DND-41 (cell line): ENCODE measurements at places on chromosomes 3 and 15.
A peak's percentile ranks its signal among the peaks of the same experiment; 100 is the strongest.

GRCh38 chr3:51559411-51559888, 20.9 kb downstream of the RAD54L2 start:
- DNase-seq = no peak

GRCh38 chr3:194486540-194487288, at the start of gene ATP13A3:
Gene ATP13A3, minus strand, starts transcription at chr3:194487002. Its CDS starts 24,812 bp downstream, at chr3:194462190.
- peak; percentile 90 for DNase-seq

GRCh38 chr3:77800893-77801292, 761.0 kb downstream of the ROBO2 start:
- DNase-seq = no peak

DNA sequence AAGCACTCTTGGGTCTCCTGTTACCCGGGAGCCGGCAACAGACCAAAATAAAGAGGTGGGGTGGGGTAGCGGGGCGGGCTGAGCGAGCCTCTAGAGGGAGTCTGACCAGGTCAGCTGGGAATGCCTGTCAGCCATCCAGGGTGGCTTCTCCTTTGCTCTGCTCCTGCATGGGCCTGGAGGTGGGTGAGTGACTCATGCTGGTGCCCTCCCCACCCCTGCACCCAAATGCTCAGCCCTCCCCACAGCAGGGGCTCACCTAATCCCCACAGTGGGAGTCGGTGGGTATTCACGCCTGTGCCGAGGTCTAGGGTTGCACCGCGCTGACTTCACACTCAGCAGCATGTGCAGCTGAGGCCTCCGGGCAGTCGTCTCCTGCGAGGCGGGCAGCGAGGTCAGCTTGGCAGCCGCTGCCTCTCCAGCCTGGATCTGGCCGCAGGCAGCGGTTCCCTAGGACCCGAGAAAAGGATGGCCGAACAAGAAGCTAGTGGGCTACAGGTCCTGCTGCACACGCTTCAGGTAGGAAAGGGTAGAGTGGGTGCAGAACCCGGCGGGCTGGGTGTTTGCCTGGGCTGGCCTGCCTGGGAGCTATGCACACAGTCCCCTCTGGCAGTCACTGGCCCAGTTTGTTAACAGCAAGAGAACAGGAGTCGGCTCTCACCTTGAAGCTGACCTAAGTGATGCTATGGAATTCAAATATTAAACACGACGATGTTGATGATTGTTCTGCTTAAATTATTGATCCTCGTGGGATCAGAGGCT, at the start of gene AGBL1:
Gene AGBL1, plus strand, starts transcription at position 364 of the 759 bp plus-strand sequence.
- DNase-seq = no peak

DNA sequence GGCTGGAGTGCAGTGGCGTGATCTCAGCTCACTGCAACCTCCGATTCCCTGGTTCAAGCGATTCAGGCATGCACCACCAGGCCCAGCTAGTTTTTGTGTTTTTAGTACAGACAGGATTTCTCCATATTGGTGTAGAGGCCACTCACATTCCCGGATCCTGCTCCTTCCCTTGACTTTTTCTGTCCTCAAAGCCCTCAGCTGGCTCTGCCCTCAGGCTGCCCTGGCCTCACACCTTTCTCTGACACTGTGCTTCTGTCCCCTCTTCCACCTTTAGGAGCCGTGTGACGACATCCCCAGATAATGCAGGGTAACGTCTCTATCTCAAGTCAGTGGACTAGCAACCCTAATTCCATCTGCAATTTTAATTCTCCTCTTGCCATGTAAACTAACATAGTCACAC, 8.6 kb upstream of the CYFIP1 start:
- DNase-seq = no peak

GRCh38 chr15:89442671-89443307, 53.6 kb downstream of the RHCG start:
- DNase-seq = peak; percentile 62

GRCh38 chr3:49638445-49638844, 35.7 kb upstream of the APEH start:
- DNase-seq = no peak

- DNase-seq = no peak
Observed at GRCh38 chr3:151625586-151625985, 108.1 kb upstream of the AADACL2 start.

DNA sequence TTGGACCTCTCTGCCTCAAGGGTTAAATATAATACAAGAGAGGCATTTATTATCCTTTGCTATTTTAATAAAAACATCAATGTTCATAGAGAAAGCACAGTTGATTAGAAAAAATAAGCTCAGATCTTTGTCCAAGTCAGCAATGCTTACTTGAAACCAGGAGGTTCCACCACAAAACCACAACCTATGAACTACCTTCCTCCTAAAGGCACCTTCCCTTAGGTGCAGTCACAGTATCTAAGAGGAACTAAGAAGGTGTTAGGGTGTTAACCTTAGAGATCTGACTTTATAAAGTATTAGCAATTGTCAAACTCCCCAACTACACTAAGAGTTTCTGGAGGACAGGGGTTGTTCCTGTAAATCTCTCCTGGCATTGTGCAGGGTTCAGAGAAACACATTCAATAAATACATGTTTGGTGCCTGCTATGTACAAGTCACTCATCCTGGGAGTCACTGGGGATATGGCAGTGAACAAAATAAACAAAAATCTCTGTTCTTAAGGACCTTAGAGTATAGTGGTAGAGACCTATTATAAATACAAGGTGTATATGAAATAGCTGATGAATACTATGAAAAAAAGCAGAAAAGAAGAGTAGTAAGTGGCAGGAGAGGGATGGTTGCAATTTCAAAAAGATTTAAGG, 208.6 kb downstream of the NFKBIZ start:
- DNase-seq = no peak

DNA sequence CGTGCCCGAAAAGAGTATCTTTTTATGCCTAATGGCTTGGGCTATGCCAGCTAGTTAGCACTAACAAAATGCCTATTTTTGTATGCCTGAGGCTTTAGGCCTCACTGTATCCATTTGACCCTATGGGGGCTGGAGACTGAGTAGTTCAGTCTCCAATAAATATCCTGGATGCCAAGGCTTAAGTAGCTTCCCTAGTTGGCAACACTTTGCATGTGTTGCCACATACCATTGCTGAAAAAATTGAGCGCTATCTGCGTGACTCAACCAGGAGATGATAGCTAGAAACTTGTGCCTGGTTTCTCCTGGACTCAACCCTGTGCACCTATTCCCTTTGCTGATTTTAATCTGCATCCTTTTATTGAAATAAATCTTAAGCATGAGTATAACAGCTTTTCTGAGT, 58.4 kb upstream of the ATP2C1 start:
- DNase-seq = no peak

DNA sequence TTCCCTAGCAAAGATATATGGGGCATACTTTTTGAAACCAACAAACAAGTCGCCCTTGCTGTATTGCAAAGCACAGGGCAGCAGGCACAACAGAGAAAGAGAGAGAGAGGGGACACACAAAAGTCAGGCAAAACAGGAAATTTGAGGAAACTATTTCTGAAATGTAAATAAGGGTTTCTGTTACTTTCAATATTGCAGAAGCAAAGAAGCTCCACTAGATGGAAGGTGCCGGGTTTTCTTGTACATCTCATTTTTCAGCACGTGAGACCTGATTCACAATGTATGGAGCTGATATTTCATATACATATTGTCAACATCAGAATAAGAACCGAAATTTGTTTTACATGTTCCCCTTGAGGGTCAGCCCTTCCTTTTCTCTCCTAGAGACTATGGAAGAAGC, 127.4 kb downstream of the FOXP1 start:
- no peak for DNase-seq

DNA sequence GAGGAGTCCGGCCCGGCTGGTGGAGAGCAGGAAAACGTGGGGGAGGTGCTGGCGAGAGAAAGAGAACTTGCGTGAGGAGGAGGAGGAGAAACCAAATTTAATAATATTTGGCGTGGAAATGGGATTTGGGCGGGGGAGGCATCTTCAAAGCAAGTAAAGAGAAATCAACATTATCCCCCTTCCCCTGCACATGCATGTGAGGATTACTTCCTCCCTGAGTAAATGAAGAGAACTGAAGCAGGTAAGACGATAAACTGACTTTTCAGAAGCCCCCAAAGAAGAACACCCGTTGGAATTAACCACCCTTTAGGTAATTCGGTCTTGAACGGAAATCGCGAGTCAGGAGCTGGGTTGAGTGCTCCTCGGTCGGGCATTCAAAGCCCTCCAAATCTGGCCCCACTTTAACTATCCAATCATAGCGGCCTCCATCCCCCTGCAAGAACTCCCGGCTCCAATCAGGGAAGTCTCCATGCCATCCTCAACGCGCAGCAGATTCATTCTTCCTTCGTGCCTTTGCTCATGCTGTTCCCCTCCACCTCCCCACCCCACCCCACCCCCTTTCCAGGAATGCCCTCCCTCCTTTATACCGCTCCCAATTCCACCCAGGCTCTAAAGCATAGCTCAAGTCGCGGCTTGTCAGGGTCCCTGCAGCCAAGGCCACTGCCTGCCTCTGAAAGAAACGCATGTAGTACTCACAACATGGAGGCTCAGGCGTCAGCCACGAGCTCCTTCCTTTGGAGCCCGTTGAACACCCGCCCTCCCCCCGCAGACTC, 545 bp upstream of the RFX7 start:
- peak; percentile 84 for DNase-seq
